ENCODE measurements at places on chromosomes 12 and 14.

DNA sequence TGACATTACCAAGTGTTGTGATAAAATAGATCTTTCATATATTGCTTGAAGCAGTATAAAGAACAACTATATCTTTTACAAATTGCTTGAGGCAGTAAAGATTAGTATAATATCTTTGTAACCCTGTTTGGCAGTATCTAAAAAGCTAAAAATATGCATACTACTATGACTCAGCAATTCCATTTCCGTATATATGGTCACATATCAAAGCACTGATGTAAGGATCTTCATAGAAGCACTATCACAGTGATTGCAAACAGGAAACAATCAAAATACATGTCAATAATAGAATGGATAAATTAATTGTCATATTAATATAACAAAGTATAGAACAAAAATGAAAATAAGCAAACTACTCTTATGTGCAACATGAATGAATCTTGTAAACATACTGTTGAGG is 158.4 kb upstream of the IGF1 start:
- DNase-seq, result no peak

- DNase-seq, result no peak
These were observed 56.4 kb upstream of the ATP2A2 start for GRCh38 chr12:110224379-110225304.

GRCh38 chr14:51219473-51220448 is 20.3 kb upstream of the TMX1 start:
- DNase-seq, result peak; percentile 33

DNA sequence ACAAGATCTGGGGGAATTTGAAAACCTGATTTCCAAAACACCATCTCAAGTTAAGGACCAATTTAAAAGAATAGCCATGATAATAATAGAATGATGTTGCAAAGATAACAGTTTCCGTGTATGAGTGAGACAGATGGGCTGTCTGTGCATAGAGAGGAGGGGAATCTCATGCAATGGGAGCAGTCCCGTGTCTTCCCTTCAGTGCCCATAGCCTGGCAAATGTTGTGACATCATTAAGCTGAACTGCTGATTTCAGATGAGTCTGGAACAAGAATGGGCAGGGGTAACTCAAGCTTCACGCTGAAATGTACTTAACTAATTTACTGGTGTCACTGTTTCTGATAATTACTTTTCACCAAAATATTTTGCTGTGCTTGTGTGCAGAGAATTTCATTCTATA is 454.0 kb downstream of the FOXG1 start:
- no peak for DNase-seq

GRCh38 chr12:62856454-62856853 is 78.5 kb downstream of the PPM1H start:
- DNase-seq, result no peak

DNA sequence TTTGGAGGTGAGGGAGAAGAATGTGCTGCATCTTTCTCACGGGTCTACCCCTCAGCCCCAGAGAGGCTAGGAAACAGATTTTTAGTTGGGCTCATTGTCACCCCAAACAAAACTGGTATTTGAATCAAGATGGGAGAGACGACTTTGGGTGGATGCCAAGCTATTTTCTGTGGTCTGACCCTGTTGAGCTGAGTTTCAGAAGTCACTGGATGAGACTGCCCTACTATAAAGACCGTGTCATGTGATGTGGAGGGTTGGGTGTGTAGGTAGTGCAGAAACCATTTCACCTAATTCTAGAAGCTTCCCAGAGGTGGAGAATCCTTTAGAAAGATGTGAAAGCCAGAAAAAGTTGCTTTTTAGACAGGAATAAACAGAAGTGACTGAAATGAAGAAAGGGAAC is 60.2 kb downstream of the IFT43 start:
- no peak for DNase-seq

GRCh38 chr14:87935081-87935828 is 57.7 kb downstream of the GALC start:
- DNase-seq, result no peak

DNA sequence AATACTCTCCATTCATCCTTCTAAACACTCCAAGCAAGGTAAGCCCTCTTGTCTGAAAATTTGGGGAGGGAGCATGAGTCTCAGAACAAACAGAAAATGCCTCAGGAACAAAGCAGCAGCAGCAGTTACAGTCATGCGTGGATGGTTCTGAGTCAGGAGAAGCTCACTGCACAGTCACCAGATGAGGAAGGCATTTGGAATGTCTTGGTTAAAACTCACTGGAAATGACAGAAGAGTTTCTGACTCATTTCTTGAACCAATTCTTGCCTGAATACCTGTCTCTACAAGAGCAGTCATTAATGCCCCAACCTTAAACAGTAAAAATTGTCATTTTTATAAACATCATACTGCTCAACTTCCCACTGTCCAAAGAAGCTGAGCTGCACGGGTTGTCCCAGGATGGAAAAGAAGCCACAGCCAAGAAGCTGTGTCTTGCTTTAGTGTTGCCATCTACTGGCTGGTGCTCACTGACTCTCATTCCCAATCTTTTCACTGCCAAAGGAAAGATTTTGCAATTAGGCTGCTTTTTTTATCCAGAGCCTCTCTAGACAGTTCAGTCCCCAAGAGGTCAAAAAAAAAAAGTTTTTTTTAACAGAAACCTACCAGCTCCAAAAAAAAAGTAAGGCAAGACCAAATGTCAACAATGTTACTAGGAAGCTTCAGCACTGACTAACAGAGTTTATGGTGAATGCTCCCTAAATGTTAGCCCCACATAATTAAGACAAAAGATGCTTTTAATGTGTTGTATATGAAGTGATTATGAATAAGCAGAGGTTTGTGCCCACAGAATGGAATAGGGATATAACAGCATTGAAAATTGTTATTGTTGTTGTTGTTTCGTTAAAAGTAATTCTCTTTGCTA is 40.4 kb downstream of the KICS2 start:
- DNase-seq, result peak; percentile 43
